Effector memory CD8-positive, alpha-beta T cell (primary cell): ENCODE measurements at places on chromosomes 1 and 21.

DNA sequence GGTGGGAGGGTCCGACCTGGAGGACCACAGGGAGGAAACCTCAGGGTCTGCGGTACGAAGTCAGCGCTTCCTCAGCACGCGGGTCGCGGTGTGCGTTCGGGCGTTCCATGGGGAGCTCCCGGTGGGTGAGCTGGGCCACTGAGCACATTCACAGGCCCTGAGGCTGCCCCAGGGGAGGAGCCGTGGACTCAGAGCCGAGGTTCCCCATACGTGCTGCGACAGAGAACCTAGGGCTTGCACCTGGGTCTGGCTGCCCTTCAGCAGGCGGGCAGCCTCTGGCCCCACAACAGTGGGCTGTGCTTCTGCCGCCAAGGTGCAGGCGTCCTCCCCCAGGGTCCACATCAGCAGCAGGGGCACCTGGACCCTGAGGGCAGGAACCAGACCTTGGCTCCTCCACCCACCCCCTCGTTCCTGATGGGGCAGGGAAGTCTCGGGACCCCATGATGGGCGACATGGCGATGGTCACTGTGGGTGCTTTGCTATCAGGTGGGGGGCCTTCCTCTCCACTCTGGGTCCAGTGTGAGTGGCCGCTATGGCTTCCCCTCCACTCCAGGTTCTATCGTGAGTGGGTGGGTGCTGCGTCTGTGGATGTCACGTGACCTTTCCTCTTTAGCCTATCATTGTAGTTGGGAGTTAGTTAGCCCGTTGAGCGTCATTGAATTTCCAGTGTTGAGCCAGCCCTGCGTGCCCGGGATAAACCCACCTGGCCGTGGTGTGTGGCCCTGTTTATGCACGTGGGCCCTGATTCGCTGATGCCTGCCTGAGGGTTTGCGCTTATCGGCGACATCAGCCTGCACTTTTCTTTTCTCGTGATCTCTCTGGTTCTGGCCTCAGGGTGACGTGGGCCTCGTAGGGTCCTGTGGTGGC, 27.9 kb downstream of the FTCD start:
- DNase-seq, result no peak

DNA sequence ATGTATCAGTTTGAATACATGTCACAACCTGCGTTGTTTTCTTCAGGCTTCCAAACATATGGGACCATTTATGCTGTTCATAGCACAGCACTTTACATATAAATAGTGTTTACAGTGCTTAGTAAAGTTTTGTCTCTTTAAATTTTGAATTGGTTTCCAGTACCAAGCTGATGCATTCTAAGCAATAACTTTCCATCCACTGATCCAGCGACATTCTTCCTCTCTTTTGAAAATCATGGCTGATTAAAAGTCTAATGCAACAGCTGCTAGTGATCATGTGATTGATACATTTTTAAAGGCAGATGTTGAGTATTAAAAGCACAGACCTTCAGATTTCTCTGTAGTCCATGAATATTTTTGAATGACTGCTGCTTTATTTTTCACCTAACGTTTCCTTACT, 154.9 kb downstream of the PTPRC start:
- no peak for DNase-seq

DNA sequence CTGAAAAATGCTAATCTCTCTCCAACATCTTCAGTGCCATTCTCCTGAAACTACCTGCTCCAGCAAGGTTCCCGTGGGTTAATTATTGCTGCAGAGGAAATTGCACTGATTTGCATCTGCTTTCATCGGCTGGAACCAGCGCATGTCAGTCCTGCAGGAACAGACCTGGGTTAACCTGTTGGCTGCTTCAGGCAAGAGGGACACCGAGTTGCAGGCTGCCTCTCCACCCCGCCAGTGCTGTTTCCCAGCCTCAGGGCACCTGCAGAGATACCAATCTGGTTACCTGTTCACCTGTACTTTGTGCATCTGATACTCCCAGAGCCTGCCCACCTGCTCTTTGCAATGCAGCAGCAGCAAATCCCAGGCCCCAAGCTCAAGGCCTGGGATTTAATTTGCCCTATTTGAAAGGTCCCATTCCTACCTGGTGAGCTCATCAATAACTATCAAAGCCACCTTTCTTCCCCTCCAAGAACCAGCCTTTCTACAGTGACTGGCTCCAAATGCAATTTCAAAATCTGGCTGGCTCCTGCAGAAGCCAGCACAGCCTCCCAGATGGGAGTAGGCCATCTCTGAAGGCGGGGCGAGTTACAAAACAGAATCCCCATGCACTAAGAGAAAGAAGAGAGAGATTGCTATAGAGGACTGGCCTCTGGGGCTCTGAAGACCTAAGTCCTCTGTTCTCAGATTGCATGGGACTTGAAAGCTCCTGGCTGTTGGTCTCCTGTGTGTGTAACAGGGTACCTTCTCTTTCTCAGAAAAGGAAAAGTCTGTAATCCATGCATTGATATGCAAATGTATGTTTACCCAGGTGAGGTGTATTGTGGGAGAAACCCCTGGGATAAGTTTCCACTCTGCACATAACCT, 67.8 kb downstream of the TOMM20 start:
- DNase-seq, result no peak

- DNase-seq, result no peak
Measured at GRCh38 chr1:42319128-42319851, 15.7 kb downstream of the FOXJ3 start.

DNA sequence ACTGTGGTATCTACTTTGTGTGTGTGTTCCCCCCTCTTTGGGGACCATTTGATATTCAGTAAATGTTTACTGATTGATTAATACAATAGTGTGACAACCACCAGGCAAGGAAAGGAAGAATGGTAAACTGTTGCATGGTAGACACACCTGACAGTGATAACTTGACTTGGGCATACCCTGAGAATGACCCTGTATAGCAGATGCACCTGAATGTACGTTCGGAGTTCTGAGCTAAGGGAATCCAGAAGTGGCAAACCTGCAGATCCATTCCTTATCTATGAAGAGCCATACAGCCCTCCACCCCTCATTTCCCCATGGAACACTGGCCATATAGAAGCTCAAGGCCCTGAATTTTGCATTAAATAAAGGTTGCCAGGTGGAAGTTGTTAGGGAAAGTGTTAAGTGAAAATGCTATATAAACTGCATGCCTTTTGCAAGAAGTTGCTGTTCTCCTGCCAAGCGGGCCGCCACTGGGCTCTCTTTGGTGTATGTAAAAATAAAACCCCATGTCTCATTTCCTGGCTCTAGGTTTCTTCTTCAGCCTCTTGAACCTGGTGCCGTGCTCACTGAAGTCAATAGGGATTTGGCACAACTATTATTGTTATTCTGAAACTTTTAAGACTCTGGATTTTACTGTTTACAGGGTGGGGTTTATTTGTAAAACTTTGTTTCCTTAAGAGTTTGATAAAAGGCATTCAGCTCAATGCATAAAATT, 32.6 kb upstream of the DENND1B start:
- no peak for DNase-seq

DNA sequence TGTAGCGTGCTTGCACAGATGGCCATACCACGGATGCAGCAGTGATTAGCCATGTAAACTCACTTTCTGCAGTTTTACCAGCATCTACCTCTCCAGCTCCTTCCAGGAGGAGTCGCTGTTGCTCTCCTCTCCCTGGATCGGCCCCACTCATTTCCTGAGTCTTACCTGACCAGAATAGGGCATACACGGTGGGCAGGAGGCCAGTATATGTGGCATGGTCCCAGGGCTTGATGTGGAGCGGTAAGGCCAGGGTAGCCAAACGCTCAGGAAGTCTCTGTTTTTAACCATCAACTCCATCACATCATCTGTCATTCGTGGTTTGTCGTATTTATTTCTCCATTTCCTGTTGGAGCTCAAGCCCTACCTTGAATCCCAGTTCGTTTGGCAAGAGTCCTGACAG, 163.4 kb upstream of the USP24 start:
- DNase-seq, result no peak

DNA sequence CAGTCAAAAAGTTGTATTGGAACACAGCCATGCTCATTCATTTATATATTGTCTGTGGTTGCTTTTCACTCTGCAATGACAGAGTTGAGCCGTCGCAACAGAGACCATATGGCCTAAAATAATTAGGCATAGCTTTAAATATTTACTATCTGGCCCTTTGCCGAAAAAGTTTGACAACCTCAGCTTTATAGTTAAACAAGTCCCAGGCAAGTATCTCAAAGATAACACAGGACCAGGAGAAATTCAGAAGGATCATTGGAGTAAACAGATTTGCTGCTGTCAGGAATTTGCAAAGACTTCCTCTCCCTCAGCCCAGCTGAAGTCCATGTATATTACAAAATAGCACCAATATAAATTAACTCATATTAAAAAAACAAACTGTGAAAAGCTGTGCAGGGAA, 34.4 kb downstream of the NID1 start:
- DNase-seq, result no peak

- DNase-seq, result no peak
Measured at GRCh38 chr1:183205196-183205781, 19.2 kb downstream of the LAMC2 start.

DNA sequence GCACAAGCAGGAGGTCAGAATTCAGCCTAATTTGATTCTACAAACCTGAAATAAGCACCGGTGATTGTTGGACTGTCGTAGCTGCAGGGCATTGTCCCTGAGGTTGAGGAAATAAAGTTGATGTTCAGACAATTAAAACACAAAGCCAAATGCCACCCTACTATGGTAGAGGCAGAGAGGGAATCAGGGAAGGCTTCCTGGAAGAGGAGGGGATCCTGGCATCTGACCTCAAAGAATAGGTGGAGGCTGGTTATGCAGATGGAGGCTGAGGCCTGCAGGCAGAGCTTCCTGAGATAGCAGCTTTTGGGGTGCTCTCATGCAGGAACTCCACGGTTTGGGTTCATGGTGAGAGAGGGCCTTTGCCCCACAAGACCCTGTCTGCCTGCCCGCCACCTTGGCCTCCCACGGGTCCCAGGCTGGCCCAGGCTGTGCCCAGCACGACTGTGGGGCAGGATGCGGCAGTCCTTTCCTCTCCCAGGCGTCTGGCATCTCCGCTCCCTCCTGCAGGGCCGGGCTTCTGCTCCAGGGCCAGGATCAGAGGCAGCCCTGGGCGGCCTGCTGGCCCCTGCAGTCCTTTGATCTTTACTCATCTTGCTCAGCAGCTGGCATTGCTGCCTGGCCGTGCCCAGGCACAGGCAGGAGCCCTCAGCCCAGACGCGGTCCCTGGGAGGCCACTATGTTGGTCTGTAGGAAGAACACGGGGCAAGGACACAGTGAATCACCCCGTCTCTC, 134.1 kb upstream of the VAMP3 start:
- DNase-seq, result no peak

- DNase-seq, result peak; percentile 58
Measured at GRCh38 chr21:33362044-33362555, 37.3 kb downstream of the IFNAR1 start.

- DNase-seq, result no peak
Measured at GRCh38 chr1:61050541-61051442, 31.6 kb upstream of the NFIA start.

GRCh38 chr21:42307106-42307505, 8.1 kb downstream of the TFF3 start:
- DNase-seq, result no peak

DNA sequence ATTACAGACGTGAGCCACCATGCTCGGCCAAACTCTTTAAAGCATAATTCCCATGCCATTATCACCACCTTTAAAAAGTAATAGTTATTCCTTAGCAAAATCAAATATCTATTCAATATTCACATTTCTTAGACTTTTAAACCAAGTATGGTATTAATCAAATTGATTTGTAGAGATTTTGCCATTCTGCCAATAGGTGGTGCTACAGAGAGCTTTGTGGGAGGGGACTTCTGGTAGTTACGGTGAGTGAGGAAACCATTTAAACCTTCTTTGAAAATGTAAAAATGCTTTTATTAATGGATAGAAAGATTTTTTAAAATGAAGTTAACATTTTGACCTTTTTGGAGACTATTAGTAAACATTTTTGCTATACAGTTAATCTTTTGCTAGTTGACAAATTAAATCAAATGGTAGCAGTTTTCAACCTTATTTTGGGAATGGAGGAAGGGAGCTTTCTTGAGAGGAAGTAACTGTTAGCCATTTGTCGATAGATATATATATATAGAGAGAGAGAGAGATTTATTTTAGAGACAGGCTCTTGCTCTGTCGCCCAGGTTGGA, 19.3 kb downstream of the IARS2 start:
- DNase-seq, result peak; percentile 36

- DNase-seq, result no peak
Measured at GRCh38 chr1:31633117-31633516, 11.6 kb downstream of the PEF1 start.

- DNase-seq, result peak; percentile 22
Measured at GRCh38 chr21:34022627-34023335, 50.6 kb upstream of the MRPS6 start.

DNA sequence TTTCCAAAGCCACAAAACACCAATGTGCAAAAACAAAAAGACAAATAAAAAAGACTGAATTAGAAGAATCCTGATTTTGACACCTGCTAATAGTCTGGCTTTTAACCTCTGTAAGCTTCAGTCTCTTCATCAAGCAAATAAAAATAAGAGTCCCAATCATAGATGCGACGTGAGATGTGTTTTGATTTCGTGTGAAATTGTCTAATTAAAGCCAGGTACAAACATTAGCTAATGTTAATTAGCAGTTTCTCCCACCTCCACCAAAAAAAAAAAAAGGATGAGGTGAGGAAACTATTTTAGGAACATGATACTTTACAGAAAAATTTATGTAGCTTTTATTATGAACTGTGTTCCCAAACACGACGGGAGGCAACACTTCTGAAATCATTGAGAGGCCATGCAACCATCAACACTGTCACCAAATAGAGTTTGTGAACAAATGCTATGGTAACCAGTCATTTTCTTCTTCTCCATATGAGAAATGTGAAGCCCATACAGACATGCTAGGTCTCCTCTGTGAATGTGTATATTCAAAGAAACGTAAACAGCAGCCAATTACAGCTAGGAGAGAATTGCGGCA, 6.7 kb upstream of the EVI5 start:
- DNase-seq, result no peak

- no peak for DNase-seq
Measured at GRCh38 chr1:167490765-167491164, 27.6 kb downstream of the CD247 start.

DNA sequence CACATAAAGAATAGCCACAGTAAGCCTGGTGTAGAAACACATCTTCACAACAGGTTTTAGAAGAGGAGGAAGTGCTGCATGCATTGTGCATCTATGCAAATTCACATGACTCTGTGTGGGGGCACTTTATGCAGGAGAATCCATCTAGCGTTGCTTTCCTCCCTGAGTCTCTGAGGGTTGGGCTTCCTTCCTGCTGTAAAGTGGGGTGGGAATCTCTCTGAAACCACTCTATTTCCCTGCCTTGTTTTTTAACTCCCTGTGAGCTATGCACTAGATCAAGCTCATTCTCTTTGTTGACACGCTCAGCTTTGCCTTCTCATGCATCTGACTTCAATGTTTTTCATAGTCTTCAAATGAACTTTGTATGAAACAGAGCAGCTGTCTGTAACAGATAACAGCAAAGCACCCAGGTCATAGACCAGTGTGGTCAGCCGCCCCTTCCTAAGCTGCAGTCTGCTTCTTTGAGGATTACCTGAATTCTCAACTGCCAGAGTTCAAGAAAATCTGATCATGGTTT, 102.7 kb upstream of the DPH5 start:
- no peak for DNase-seq

- DNase-seq, result no peak
Measured at GRCh38 chr1:87045761-87046304, 131.4 kb downstream of the HS2ST1 start.
